Kidney glomerular epithelial cell (primary cell): ENCODE measurements at places on chromosomes 6 and 20.

DNA sequence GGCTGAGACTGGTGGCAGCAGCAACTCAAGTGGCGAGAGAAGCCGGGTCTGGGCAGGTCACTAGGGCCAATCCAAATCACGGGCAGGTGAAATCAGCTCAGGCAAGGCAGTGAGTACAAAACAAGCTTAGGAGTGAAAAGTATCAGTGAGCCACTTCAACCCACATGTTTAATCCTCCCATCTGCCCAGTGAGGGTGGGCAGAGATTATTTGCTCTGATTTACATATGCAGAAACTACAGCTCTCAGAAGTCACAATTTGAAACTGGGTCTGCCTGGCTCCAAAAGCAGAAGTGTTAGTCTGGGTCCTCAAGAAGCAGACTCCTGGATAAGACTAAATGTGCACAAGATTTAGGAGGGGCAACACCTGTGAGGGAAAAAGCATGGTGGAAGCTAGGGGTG, 173.7 kb upstream of the LRFN2 start:
- DNase-seq: no peak

DNA sequence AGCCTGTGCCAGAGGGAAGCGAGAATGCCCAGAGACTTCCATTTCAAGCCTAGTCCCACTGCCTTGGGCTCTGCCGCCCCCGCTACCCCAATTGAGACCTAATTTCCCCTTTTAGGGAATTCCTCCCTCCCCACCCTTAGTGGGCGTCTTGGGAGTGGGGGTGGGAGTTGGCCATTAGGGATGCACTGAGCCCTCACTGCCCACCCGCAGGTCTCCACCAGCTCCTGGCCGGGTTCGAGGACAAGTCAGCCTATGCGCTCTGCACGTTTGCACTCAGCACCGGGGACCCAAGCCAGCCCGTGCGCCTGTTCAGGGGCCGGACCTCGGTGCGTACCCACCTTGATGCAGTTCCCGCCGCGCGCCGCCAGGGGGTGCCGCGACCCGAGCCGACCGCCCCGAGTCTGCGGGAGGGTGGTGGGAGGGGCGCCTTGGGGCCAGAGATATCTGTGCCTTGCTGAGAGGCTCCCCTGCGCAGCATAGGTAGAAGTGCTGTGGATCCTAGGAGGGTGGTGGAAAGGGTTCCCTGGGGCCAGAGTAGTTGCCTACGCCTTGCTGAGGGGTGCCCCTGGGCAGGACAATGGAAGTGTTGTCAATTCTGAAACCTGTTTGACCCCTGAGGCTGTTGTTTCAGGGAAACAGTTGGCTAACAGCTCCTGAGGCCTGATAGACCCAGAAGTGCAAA, 9.2 kb downstream of the ITPA start:
- no peak for DNase-seq

GRCh38 chr6:16840291-16840690, 79.0 kb upstream of the ATXN1 start:
- DNase-seq: no peak

DNA sequence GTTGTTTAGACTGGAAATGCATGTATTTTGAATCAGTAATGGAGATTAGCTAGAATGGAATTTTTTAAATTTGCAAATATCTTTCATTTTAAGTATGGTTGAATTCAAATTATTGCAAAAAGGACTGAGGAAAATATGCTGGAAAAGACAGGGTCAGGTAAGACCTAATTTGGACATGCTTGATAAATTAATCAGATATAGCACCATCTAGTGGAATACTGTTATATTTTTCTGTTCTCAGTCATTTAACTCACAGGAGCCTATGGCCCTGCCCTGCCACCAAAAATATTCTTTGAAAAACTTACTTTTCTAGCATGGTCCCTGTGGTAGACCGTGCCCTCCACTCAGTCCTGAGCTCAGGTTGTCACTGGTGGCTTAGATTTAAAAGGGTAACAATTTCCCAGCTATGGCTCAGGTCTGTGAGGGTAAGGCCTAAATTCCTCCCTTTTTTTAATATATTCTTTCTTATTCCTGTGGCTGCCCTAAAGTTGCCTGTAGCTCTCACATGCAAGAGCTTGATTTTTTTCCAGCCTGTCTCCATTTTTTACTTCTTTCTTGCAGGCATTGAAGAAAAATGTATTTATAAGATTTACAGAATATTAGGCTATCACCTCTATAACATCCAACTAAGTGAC, 25.3 kb upstream of the KIAA1586 start:
- peak; percentile 44 for DNase-seq

- DNase-seq: peak; percentile 38
These were observed 34.3 kb downstream of the HLA-DMB start for GRCh38 chr6:32906539-32906938.

- no peak for DNase-seq
These were observed 8.8 kb downstream of the DEFB129 start for GRCh38 chr20:235891-236290.

DNA sequence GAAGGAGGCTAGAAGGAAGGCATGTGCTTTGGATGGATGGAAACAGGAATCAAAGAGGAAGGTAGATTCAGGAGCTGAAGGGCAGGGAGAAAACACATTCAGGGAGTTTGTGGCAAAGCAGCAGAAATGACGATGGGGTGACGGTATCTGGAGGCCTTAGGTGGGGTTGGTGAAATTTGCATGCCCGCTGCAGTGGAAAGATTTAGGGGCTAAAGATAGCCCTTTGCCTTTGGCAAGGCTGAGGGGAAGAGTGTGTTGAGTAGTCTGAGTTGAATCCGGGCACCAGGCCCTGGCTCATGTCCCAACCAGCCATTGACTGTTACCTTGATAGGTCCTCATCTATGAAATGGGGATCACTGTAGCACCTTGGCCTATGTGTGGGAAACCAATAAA, 1.3 kb downstream of the GZF1 start:
- DNase-seq: no peak

- no peak for DNase-seq
These were observed 176.4 kb upstream of the RREB1 start for GRCh38 chr6:6931071-6932025.

- no peak for DNase-seq
These were observed 977.7 kb upstream of the SLC35B3 start for GRCh38 chr6:9412951-9413559.

GRCh38 chr6:163367497-163368183, 46.9 kb upstream of the QKI start:
- DNase-seq: no peak

DNA sequence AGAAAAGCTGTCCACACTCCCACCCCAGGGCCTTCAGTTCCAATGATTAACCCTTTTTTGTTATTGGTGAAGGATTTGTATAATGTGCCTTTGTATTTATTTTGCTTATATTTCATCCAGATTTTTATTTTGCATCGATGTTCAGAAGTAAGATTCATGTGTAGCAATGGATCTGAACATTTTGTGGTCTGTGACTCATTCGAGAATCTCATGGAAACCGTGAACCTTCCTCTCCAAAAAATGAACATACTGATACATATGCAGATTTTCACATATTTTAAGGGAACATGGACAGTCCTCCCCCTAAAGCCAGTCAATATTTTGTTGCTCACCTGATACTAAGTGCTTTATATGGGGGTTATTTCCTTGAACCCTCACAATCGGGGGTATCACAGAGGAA, 421.8 kb upstream of the SOX4 start:
- no peak for DNase-seq

DNA sequence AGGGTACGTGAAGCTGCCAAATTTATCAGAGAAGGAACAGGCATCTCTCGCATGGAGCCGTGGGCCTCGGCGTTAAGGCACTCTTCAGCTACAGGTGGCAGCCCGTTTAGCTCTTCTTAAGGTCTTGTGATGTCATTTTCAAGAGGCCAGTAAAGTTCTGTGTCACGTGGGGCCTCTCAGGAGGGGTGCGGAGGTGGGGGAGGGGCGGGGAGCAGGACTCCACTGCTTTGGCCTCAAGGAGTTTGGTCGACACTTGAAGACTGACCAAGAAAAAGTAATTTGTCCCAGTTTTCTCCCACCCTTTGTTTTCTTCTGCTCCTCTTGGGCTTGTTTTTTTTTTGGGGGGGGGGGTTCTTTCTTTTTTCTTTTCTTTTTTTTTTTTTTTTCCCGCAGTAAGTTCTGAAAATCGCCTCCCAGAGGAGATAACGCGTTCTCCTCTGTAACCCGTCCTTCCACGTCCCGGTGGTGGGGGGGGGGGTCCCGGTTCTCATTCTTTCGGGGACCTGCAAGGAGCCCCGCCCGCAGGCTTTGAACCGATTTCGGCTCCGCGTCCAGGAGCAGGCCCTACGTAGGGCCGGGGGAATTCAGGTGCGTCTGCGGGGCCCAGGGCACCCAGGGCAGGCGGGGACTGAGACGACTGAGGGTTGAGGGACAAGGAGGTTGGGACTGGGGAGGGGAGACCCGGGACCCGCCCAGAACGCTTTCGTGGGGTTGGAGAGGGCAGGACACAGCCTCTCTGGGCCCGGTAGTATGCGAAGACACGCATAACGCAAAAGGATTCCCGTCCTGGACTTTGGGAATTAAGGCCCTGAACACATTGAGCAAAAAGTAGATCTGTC, 26.0 kb downstream of the GPX6 start:
- DNase-seq: peak; percentile 22

DNA sequence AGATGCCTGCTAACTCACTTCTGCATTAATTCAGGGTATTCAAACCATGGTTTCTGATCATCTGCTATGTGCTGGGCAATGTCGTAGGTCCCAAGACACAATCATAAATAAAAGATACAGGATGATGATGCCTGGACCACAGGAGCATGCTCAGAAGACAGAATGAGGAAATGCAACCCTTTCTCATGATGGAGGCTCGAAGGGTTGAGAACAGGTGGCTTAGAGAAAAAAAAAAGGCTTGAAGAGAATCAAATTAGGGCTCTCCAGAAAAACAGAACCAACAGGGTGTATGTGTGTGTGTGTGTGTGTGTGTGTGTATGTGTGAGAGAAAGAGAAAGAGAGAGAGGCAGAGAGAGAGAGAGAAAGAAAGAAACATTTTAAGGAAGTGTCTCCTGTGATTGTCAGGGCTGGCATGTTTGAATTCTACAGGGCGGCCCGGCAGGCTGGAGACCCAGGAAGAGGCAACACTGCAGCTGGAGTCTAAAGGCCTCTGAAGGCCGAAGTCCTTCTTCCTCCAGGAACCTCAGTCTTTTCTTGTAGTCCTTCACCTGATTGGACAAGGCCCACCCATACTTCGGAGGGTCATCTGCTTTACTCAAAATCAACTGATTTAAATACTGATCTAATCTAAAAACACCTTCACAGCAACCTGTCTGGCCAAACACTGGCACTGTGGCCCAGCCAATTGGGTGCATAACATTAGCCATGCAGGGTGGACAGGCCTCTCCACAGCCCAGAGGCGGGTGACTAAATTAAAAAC, 143.8 kb downstream of the ERMARD start:
- no peak for DNase-seq

GRCh38 chr6:20610636-20611370, 76.5 kb downstream of the CDKAL1 start:
- no peak for DNase-seq

GRCh38 chr6:347232-347631, 44.3 kb upstream of the IRF4 start:
- DNase-seq: no peak
